ENCODE measurements at places on chromosomes 6 and 20.

- no peak for DNase-seq
Measured at GRCh38 chr20:32526125-32526524, 59.0 kb downstream of the NOL4L start.

DNA sequence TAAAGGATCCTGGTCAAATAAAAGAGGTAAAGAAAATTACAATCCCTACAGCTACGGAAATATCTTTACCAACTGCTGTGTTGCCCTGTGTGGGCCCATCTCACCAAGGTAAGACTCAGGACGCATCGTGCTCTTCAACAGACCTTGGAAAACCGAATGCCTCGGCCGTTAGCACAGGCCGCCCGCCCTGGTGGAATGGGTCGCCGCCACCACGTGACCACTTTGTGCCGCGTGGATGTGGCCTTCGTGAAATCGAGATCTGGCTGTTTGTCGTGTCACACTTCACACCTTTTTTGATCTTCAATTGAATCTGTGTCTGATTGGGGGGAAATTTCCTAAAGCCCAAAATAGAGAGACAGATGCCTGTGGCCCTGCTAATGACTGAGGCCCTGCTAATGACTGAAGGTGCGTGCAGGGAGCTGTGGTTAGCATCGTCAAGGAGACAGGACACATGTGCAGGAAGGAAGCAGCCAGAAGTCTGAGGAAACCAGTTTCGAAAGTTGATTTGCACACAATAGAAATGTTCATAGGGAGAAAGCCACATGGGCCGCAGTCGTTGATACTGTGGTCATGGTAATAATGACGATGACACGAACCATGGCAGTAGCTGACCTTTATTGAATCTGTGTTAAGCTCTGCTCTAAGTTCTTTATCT is 175.7 kb upstream of the SNX9 start:
- no peak for DNase-seq

- DNase-seq = no peak
Measured at GRCh38 chr6:111718326-111718725, 112.6 kb upstream of the TRAF3IP2 start.

- no peak for DNase-seq
Measured at GRCh38 chr20:60327971-60328660, 369.9 kb downstream of the CDH26 start.

GRCh38 chr20:16228722-16229121 is 344.5 kb downstream of the KIF16B start:
- DNase-seq = no peak

All from stimulated activated CD4-positive, alpha-beta T cell treated with anti-CD3 and anti-CD28 coated beads, Interleukin-15, amount 100 ng/mL, for 1 hour (primary cell).